ENCODE measurements at places on chromosomes 3 and 15.
A peak's percentile ranks its signal among the peaks of the same experiment; 100 is the strongest.

GRCh38 chr15:101498717-101499480 is 9.4 kb upstream of the PCSK6 start:
- H3K27ac ChIP-seq, result no peak overlapping the region
- H3K27me3 ChIP-seq, result peaks cover 55% of the 10 kb centered on the region
- H3K36me3 ChIP-seq, result peaks cover 3% of the 10 kb centered on the region
- no peak for DNase-seq

DNA sequence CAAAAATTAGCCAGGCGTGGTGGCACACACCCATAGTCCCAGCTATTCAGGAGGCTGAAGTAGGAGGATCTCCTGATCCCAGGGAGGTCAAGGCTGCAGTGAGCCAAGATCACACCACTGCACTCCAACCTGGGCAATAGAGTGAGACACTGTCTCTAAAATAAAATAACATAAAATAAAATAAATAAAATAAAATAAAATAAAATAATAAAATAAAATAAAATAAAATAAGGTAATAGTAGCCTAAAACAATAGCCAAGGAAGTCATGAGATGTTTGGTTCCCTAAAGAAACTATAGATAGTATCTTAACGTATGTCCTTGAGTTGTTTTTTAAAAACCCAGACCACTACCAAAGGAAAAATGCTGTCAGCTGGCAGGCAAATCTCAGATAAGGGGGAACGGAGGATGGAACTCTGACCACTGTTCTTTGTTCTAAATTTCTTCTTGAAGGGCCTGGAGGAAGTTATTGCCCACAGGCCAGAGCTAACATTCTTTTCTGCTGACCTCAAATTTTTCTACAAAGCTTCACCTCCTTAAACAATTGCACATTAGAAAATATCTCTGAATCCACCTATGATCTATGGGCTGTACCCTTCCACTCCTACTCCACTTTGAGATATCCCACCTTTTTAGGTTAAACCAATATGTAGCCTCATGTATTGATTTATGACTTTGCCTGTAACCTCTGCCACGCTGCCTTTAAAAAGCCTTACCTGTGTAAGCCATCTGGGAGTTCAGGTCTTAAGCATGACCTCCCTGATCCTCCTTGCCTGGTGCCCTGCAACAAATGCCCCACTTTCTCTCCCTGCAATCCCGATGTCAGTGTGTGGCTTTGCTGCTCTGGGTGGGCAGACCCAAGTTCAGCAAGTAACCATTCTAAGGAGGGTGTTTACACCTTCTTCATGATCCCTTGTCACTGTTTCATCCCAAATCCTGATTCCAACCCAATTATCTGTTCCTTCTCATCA is 126.2 kb upstream of the BHLHE40 start:
- H3K4me1 ChIP-seq, result peaks cover 41% of the 10 kb centered on the region
- H3K27me3 ChIP-seq, result no peaks in the 10 kb centered on the region
- peaks cover 10% of the 10 kb centered on the region for H3K36me3 ChIP-seq

GRCh38 chr3:105304487-105304886 is 62.2 kb upstream of the ALCAM start:
- peaks cover 10% of the 10 kb centered on the region for H3K27me3 ChIP-seq
- H3K4me1 ChIP-seq, result no peaks in the 10 kb centered on the region
- H3K4me3 ChIP-seq, result no peak overlapping the region
- no peak overlapping the region for H3K27ac ChIP-seq

DNA sequence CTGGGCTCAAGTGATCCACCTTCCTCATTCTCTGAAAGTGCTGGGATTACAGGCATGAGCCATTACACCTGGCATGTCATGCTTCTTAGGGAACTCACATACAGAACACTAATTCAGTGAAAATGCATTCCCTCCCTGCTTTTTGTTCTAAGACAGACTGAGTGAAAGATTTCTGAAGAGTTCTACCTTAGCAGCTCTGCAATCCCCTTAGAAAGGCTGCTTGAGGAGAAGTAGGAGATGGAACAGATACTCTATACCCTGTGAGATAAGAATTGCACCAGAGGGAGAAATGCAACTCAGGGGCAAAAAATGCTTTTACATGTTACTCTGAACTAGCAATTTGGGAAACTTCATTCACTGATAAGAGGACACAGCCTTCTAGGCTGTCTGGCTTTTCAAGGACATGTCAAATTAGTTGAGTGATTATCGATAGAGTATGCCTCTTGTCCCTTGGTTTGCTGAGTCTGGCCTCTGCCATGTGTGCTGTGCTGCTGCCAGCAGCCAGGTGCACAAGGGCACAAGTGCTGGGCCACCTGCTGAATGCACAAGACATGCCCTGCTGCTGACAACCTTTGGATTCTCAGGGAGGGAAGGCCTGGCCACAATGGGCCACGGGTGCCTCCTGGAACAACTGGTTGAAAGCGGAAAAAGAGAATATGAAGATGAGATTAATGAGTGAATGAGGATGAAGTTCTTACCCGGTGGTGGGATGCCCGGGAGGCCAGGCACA is 17.8 kb downstream of the UQCC5 start:
- peak overlapping the region; percentile 46 for H3K27ac ChIP-seq
- peaks cover 1% of the 10 kb centered on the region for H3K4me1 ChIP-seq
- H3K36me3 ChIP-seq, result peaks cover 45% of the 10 kb centered on the region
- no peak for DNase-seq

DNA sequence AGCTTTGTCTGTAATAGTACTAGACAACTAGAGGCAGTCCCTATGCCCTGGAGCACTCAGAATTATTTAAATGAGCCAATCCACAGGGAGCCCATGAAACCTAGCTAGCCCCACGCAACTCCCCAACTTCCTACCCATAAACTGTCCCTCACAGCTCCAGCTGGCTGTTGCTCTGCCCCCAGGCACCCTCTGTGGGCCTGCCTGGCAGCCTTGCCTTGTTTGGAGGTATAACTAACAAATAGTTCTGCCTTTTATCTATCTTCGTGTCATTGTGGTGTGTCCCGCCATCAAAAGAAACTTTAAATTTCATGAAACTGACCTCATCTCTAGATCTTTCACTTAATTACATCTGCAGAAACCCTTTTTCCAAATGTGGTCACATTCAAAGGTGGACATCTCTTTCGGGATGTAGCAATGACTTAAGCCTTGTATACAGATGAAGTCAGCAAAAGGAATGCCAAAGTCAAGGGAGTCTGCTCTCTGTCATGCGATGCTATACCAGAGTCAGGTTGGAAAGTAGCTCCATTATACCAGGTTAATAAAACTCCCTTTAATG is 1.8 kb upstream of the RTP3 start:
- no peaks in the 10 kb centered on the region for H3K36me3 ChIP-seq
- H3K27ac ChIP-seq, result no peak overlapping the region
- no peak overlapping the region for H3K4me3 ChIP-seq

DNA sequence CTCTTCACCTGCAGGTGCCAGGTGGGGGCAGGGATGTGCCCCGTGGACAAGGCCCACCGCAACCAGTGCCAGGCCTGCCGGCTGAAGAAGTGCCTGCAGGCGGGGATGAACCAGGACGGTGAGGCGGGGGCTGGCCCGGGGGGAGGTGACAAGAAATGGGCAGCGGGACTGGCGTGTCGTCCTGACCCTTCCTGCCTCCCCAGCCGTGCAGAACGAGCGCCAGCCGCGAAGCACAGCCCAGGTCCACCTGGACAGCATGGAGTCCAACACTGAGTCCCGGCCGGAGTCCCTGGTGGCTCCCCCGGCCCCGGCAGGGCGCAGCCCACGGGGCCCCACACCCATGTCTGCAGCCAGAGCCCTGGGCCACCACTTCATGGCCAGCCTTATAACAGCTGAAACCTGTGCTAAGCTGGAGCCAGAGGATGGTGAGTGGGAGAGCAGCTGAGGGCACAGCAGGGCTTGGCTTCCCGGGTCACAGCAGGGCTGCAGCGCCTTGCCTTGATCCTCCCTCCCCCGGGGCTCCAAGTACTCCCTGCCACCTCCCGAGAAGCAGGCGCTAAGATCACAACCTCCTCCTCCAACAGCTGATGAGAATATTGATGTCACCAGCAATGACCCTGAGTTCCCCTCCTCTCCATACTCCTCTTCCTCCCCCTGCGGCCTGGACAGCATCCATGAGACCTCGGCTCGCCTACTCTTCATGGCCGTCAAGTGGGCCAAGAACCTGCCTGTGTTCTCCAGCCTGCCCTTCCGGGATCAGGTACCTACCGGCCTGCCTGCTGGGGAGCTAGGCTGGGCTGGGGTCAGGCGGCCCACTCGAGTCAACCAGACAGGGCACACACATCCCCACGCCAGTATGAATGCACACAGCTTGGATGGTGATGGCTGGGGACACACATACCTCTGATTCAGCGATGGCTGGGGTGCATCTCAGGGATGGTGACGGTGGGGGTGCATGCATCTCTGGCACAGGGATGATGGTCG is 1.7 kb downstream of the NR2E3 start:
- no peaks in the 10 kb centered on the region for H3K4me1 ChIP-seq
- peaks cover 23% of the 10 kb centered on the region for H3K27me3 ChIP-seq
- H3K36me3 ChIP-seq, result no peaks in the 10 kb centered on the region
- H3K4me3 ChIP-seq, result no peak overlapping the region

- H3K36me3 ChIP-seq, result peaks cover 3% of the 10 kb centered on the region
- peaks cover 46% of the 10 kb centered on the region for H3K4me1 ChIP-seq
- peak overlapping the region; percentile 92 for H3K27ac ChIP-seq
These were observed 32.2 kb downstream of the MCTP2 start for GRCh38 chr15:94263341-94264273.

DNA sequence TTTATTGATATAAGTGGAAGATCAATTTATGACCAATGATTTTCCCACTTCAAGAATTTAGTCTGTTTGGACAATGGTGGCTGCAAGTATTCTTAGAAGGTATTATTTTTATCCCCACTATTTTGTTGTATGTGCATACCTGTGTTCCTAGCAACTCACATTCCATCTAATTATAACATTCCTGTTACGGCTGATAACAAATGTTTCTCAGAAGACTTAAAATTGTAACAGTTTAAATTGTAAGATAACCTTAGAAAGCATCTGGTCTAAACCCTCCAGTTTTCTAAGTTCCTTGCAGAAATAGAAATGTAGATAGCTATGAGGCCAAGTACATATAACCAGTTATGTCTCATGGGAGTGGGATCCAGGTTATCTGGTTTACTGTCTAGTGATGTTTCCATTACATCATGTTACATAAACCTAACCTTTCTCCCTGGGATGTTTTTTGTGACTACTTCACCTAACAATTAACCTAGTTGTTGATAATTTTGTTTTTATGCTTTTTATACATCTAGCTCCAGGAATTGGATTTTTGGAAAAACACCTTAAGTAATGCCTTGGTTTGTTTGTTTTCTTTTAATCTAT is 11.1 kb upstream of the MFN1 start:
- H3K4me3 ChIP-seq, result no peak overlapping the region
- peaks cover 58% of the 10 kb centered on the region for H3K36me3 ChIP-seq
- H3K27me3 ChIP-seq, result no peaks in the 10 kb centered on the region
- H3K27ac ChIP-seq, result peak overlapping the region; percentile 12
- DNase-seq, result no peak

GRCh38 chr3:101333883-101334282 is 13.5 kb upstream of the IMPG2 start:
- H3K4me1 ChIP-seq, result no peaks in the 10 kb centered on the region
- no peak for DNase-seq
- H3K27me3 ChIP-seq, result no peaks in the 10 kb centered on the region
- H3K36me3 ChIP-seq, result peaks cover 53% of the 10 kb centered on the region

GRCh38 chr15:42053914-42054313 is 33.1 kb upstream of the PLA2G4E start:
- no peak overlapping the region for H3K4me3 ChIP-seq
- DNase-seq, result no peak
- H3K4me1 ChIP-seq, result peaks cover 4% of the 10 kb centered on the region
- H3K27ac ChIP-seq, result no peak overlapping the region
- H3K27me3 ChIP-seq, result peaks cover 76% of the 10 kb centered on the region

- no peaks in the 10 kb centered on the region for H3K27me3 ChIP-seq
- H3K4me3 ChIP-seq, result no peak overlapping the region
- DNase-seq, result no peak
- H3K4me1 ChIP-seq, result no peaks in the 10 kb centered on the region
- no peaks in the 10 kb centered on the region for H3K36me3 ChIP-seq
These were observed 226.6 kb upstream of the ROBO1 start for GRCh38 chr3:79994397-79994796.

- no peaks in the 10 kb centered on the region for H3K4me1 ChIP-seq
- no peak overlapping the region for H3K27ac ChIP-seq
- H3K4me3 ChIP-seq, result no peak overlapping the region
These were observed 8.9 kb upstream of the AADACL2 start for GRCh38 chr3:151724576-151725562.

DNA sequence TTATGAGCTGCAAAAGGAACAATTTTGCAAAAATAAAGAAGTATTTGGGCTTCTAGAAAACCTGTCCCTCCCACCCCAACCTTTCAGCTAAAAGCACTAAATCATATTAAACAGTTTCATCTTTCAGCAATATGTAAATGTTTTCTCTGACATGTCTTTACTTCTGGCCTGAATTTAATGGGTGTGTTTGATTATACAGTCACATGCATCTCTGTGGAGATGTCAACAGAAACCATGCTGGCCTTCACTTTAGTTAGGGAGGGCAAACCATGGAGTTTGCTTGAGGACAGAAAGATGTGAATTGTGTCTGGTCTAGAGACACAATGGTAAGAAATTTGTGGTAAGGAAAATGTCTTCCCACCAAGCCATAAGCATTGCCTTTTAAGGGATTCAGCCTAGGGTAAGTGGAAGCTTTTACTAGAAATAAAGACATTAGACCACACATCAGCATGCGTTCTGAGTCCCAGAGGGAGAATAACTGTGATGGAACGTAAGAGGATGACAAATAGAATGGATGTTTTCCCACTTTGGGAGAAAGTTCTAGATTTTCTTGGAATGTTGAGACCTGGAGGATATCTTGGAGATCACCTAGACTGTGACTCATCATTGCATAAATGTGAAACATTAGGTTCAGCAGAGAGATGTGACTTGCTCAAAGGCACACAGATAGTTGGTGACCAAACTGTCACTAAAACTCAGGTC is 68.9 kb downstream of the ST8SIA2 start:
- no peak overlapping the region for H3K27ac ChIP-seq
- peaks cover 28% of the 10 kb centered on the region for H3K27me3 ChIP-seq
- no peak for DNase-seq
- H3K4me1 ChIP-seq, result no peaks in the 10 kb centered on the region
- H3K36me3 ChIP-seq, result no peaks in the 10 kb centered on the region

DNA sequence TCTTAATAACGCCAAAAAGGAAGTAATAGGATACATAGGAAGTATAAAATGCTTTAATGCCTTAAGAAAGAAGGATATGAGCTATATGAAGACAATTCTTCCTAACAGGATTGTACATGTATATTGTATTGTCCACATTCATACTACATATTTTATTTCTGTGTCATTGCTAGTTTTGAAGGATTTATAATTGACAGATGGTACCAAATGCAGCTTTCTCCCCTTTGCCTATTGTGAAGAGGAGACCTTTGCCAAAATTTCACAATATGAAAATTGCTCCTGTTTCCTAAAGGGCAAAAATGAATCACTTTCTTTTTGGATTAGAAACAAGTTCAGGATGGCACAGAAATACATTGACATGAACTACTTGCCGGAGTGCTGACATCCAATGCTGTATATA is 34.8 kb upstream of the EOMES start:
- no peaks in the 10 kb centered on the region for H3K27me3 ChIP-seq
- no peak overlapping the region for H3K4me3 ChIP-seq
- H3K4me1 ChIP-seq, result peaks cover 14% of the 10 kb centered on the region
- DNase-seq, result no peak
- no peaks in the 10 kb centered on the region for H3K36me3 ChIP-seq

GRCh38 chr3:189344996-189345395 is 173.2 kb downstream of the TPRG1 start:
- H3K27ac ChIP-seq, result no peak overlapping the region
- H3K4me1 ChIP-seq, result no peaks in the 10 kb centered on the region
- no peak overlapping the region for H3K4me3 ChIP-seq
- no peaks in the 10 kb centered on the region for H3K27me3 ChIP-seq
- no peaks in the 10 kb centered on the region for H3K36me3 ChIP-seq

- DNase-seq, result no peak
- H3K27ac ChIP-seq, result no peak overlapping the region
- no peaks in the 10 kb centered on the region for H3K27me3 ChIP-seq
These were observed 486.8 kb upstream of the ALCAM start for GRCh38 chr3:104879919-104880318.

Data from effector memory CD8-positive, alpha-beta T cell (primary cell).